ENCODE measurements at places on chromosomes 5 and 9.

- DNase-seq, result no peak
Measured at GRCh38 chr5:128711216-128711615, 173.2 kb upstream of the FBN2 start.

DNA sequence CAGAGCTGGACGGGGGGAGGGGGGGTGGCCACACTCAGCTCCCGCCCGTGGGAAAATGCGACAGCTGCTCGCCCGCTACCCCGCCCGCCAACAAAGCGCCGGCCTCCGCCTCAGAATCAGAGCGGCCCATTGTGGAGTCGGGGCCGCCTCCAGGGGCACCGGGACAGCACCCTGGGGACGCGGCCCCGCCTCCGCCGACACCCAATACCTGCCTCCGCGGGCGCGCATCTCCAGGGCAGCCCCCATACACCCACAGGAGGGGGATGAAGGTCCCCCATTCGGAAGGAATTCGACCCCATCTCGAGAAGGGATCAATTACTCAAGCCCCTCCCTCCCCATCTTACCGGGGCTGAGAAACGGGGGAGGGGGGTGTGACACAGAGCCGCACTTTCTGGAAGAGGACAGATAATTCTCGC, 1.3 kb downstream of the NOTCH1 start:
- DNase-seq, result no peak

- no peak for DNase-seq
Measured at GRCh38 chr9:89139455-89139854, 39.2 kb downstream of the SHC3 start.

GRCh38 chr9:138057726-138058125, 180.1 kb downstream of the CACNA1B start:
- no peak for DNase-seq

- DNase-seq, result no peak
Measured at GRCh38 chr5:107461770-107462169, 209.0 kb downstream of the EFNA5 start.

DNA sequence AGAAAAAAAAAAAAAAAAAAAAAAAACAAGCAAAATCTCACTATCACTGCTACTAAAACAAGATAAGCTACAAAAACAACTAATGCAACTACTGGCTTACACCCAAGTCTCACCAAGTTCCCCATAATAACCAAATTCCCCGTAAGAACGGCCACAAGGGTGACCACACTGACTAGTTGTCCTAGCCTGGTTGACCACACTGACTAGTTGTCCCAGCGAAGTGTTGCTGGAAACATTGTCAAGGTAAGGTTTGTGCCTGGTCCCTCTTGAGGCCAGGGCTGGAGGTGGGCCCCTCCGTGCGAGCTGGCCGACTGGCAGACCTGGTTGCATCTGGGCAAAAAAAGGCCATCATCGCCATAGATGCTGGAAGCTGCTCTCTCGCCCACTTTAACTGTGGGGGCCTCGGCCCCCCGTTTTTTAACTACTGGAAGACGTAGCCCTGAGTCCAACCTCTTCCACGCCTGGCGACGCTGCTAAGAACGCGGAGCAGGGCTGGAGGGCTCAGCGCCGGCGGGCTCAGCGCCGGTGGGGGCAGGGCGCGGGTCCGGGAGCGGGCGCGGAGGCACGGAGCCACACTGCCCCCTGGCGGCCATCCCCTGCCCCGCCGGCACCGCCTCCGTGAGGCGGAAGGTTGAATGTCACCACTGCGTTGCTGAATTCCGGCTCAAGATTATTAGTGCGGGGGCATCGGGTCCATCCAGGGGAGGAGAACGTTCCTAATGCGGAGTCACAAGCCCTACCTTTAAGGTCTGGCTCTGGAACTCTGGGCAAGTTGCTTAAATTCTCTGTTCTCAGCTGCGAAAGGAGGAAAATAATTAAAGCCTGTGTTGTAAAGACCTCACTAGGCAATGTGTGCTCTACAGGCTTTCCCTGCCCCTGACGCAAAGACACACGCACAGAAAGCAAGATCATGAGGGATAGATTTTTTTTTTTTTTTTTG, 84.0 kb downstream of the HSD17B3 start:
- DNase-seq, result peak; percentile 56
